ENCODE measurements at places on chromosomes 2 and 18. TPM values are rescaled to one million over a fixed set of nuclear protein-coding genes. Genes with fewer than 3 reads are reported as not detected.

- H3K4me1 ChIP-seq: no peaks in the 10 kb centered on the region
- no peak overlapping the region for H3K27ac ChIP-seq
- no peaks in the 10 kb centered on the region for H3K36me3 ChIP-seq
Observed at GRCh38 chr2:6724605-6725140, 141.0 kb downstream of the CMPK2 start.

GRCh38 chr2:164014068-164014731, 278.4 kb upstream of the FIGN start:
- DNase-seq: no peak
- H3K36me3 ChIP-seq: no peaks in the 10 kb centered on the region
- no peaks in the 10 kb centered on the region for H3K27me3 ChIP-seq

- DNase-seq: no peak
- no peak overlapping the region for H3K27ac ChIP-seq
- no peaks in the 10 kb centered on the region for H3K36me3 ChIP-seq
Observed at GRCh38 chr2:142082368-142082767, 48.4 kb downstream of the LRP1B start.

DNA sequence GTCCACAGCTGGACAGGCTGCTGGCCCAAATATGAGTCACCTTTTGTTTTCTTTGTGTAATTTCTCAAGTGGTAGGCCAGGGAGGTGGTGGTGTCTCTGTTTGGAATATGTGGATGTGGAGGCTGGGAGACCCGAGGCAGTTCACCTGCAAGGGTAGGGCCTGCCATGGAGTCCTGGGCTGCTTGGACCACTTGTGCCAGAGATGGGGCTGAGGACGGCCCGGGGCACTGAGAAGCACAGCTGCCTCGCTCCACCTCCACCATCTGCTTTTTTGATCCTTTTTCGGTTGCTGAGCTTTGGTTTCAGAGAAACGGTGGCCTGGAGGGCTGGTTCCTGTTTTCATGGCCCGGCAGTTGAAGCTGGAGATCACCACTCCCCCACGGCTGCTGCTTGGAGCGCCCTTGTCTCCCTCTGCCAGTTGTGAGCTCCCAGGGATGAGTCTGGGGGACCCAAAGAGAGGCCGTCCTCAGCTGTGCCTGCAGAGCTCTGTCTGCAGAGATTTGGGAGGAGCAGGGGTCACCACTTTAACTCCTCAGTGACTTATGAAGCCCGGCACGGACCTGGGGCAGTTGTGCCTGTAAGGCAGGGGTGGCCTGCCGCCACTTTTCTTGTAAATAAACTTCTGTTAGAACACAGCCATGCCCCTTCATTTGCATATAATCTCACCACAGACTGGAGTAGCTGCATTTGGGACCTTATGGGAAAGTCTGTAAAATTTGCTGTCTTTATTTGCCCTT, 67.6 kb upstream of the MCFD2 start:
- H3K27ac ChIP-seq: no peak overlapping the region
- no peak overlapping the region for H3K4me3 ChIP-seq
- no peak for DNase-seq
- peaks cover 7% of the 10 kb centered on the region for H3K4me1 ChIP-seq

DNA sequence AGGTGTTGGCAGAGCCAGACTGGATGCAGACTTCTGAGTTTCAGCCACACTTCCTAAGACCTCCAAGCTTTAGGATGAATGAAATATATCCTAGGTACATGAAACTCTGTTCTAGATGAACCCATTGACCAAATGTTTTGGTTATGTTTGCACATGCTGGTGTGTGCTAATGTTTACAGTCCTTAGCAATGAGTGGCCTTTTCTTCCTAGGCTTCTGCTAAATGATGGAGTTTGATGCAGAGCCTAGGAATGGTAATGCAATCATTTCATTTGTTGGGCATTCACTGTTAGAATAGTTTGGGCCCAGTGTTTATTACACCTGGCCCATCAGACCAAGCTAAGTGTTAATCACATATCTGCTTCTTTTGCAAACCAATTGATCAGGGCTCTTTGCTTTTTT, 464.7 kb downstream of the MEIS1 start:
- H3K36me3 ChIP-seq: no peaks in the 10 kb centered on the region
- H3K27me3 ChIP-seq: no peaks in the 10 kb centered on the region
- H3K4me1 ChIP-seq: no peaks in the 10 kb centered on the region
- no peak overlapping the region for H3K27ac ChIP-seq
- H3K4me3 ChIP-seq: no peak overlapping the region
- DNase-seq: no peak

DNA sequence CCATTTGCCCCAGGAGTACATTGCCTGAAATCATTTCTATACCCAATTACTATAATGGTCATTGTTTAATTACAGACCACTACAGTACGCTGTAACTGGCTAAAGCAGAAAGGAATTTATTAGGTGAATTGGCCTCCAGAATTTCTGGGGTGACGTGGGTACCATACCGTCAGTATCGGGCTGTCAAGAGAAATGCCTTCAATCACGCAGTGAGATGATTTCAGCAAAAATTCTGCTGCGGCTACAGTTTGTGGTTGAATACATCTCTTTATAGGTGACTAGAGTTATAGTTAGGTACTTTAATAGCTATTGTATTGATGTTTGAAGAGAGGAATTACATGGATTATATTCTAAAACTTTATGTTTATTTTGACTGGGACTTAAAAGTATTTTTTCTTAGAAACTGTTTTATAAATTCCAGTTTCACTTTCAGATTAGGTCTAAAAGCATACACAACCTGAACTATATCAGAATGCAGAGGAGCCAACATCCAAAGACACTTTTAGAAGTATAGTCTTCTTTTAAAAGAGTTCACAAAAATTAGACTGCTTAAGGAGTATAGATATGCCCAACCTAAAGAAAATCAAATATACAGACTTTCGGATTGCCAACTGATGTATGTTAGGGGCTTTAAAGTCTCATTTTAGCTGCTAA, 128.4 kb downstream of the TTC27 start:
- peak overlapping the region; percentile 46 for H3K27ac ChIP-seq
- H3K4me3 ChIP-seq: peak overlapping the region; percentile 32
- peaks cover 3% of the 10 kb centered on the region for H3K36me3 ChIP-seq
- H3K27me3 ChIP-seq: no peaks in the 10 kb centered on the region
- no peak for DNase-seq

- H3K4me3 ChIP-seq: no peak overlapping the region
- no peaks in the 10 kb centered on the region for H3K4me1 ChIP-seq
- no peak for DNase-seq
- H3K36me3 ChIP-seq: no peaks in the 10 kb centered on the region
Observed at GRCh38 chr2:12624905-12625598, 91.7 kb upstream of the TRIB2 start.

- H3K27me3 ChIP-seq: no peaks in the 10 kb centered on the region
- no peak for DNase-seq
- no peaks in the 10 kb centered on the region for H3K4me1 ChIP-seq
- no peak overlapping the region for H3K4me3 ChIP-seq
Observed at GRCh38 chr2:168060986-168061750, 186.2 kb downstream of the STK39 start.

DNA sequence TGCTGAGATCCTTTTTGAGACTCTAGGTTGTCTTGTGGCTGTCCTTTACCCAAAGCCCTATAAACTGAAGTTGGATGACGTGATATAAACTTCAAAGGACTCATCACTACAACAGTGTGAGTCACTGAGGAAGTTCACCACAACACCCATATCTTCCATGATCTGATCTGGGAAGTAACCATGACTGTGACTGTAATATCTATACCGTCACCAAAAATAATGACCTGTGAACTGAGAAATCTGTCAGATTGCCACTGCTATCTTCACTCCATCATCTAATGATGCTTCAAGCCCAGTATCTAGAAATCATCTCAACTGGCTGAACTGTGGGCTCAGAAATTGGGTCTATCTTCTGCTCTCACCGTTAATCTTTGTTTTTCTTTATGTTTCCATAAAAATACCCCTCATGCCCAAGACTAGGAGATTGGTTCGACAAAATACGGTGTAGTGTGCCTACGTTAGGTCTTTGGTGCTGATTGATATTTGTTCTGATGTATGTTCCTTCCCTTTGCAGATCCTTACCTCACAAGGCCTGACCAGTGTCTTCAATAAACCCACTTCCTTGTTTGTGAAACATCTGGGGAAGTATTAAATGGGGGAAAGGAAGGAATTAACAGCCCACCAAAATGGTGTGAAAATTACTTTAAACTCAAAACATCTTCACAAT, 78.2 kb downstream of the MYL12B start:
- no peaks in the 10 kb centered on the region for H3K4me1 ChIP-seq
- H3K27me3 ChIP-seq: no peaks in the 10 kb centered on the region
- H3K4me3 ChIP-seq: no peak overlapping the region
- H3K36me3 ChIP-seq: no peaks in the 10 kb centered on the region

- H3K27ac ChIP-seq: no peak overlapping the region
- H3K36me3 ChIP-seq: no peaks in the 10 kb centered on the region
- no peaks in the 10 kb centered on the region for H3K4me1 ChIP-seq
- no peak for DNase-seq
Observed at GRCh38 chr2:162686336-162686735, 152.2 kb downstream of the KCNH7 start.

DNA sequence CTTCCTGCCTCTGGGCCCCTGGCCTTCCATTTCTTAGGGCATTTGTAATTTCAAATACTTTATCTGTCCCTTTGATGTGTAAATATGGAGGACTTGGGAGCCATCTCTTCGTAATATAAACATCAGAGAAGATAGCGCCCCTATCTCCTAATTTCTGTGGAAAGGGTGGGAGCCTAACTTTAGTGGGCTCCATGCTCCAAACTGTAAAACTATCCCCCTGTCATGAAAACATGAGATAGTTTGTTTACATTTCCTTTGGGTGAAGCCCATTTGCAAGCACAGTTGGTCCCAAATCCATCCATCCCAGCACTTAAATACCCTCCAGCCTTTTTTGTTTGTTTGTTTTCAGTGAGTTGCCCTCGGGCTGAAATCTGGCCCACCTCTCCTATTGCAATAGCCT, 782.6 kb upstream of the FSHR start:
- H3K4me1 ChIP-seq: no peaks in the 10 kb centered on the region
- H3K4me3 ChIP-seq: no peak overlapping the region
- no peaks in the 10 kb centered on the region for H3K27me3 ChIP-seq
- H3K36me3 ChIP-seq: no peaks in the 10 kb centered on the region

DNA sequence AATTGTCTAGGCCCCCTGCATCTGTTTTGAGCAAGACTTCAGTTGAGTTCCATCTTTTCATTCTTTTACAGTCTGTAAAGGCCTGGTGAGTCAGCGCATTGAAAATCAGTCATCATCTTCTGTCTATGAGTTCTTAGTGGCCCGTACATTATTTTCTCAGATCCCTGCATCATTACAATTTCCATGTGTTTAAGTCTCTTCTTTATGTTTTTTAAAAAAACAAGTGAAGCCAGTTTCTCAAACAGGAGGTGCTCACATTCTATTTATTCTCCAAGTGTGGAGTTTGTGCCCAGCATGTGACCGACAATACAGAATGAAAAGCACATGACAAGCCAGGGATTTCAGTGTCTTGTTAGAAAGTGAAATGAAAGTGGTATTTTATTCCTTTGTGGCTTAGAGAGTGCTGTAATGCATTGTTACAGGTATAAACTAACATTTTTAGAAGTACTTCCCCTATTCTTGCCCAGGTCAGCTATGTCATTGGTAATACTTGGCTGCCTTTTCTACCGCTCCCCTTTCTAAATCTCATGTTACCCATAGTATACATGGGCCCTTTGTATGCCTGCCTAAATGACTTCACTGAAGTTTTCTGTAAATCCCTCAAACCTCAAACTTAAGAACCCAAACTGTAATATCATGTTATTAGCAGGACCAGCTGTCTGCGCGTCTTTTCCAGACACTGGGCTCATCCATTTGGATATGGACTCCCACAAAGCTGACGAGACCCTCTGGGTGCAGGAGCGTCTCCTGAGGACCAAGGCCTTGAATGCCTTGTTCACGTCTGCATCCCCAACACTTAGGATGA, 67.6 kb downstream of the FEZ2 start:
- no peaks in the 10 kb centered on the region for H3K27me3 ChIP-seq
- no peak overlapping the region for H3K27ac ChIP-seq
- no peaks in the 10 kb centered on the region for H3K36me3 ChIP-seq
- no peaks in the 10 kb centered on the region for H3K4me1 ChIP-seq
- no peak for DNase-seq
- no peak overlapping the region for H3K4me3 ChIP-seq

DNA sequence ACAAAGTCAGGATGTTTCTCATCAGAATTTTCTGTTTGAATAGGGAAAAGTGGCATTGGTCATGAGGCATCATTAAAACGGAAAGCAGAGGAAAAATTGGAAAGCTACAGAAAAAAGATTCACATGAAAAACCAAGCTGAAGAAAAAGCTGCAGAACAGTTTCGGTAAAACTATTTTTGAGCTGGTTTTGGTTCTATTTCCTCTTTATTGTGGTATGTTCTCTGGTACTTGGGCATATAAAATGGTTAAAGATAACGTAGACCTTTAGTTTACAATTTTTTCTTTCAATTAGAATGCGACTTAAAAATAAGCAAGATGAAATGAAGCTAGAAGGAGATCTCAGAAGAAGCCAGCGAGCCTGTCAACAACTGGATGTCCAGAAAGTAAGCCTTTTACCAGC, 7.6 kb downstream of the GPATCH11 start:
- DNase-seq: no peak
- peaks cover 65% of the 10 kb centered on the region for H3K36me3 ChIP-seq
- no peaks in the 10 kb centered on the region for H3K4me1 ChIP-seq
- no peak overlapping the region for H3K4me3 ChIP-seq
- H3K27me3 ChIP-seq: no peaks in the 10 kb centered on the region

GRCh38 chr2:36044411-36044810, 311.2 kb upstream of the CRIM1 start:
- no peak overlapping the region for H3K27ac ChIP-seq
- no peak for DNase-seq
- no peak overlapping the region for H3K4me3 ChIP-seq
- H3K4me1 ChIP-seq: no peaks in the 10 kb centered on the region

GRCh38 chr2:3493615-3494007, 25.7 kb downstream of the ADI1 start:
- no peaks in the 10 kb centered on the region for H3K4me1 ChIP-seq
- no peak for DNase-seq

DNA sequence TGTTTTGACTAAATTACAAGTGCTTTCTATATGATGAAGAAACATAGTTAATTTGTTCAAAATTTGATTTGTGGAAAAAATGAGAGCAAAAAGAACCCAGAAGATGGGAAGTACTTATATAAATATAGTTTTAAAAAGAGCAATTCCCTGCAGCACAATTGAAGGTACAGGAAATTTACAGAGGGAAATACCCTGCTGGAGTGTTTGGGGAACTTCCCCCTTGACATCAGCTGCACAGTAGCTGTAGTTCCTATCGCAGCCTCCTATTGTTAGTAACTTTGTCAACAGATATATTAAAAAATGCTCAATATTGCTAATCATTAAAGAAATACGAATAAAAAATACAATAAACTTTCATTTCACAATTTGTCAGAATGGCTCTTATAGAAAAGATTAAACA, 1118.8 kb upstream of the ZEB2 start:
- no peak overlapping the region for H3K27ac ChIP-seq
- no peaks in the 10 kb centered on the region for H3K4me1 ChIP-seq
- H3K27me3 ChIP-seq: no peaks in the 10 kb centered on the region
- no peaks in the 10 kb centered on the region for H3K36me3 ChIP-seq

Gene HRH4
- total RNA-seq: 0.74 TPM

Gene ASAP2
- not detected for total RNA-seq

Gene GPBAR1
- total RNA-seq: 0.80 TPM

Gene NEU4
- total RNA-seq: 13.9 TPM

Gene OTX1
- not detected for total RNA-seq

Gene CCDC68
- not detected for total RNA-seq

Gene VIL1
- not detected for total RNA-seq

All from naive thymus-derived CD4-positive, alpha-beta T cell (primary cell).